Activated CD8-positive, alpha-beta memory T cell treated with anti-CD3 and anti-CD28 coated beads for 48 hours (primary cell): ENCODE measurements at places on chromosomes 11 and 22.

- no peak for DNase-seq
These were observed 5.2 kb upstream of the IL17REL start for GRCh38 chr22:50017701-50018224.

DNA sequence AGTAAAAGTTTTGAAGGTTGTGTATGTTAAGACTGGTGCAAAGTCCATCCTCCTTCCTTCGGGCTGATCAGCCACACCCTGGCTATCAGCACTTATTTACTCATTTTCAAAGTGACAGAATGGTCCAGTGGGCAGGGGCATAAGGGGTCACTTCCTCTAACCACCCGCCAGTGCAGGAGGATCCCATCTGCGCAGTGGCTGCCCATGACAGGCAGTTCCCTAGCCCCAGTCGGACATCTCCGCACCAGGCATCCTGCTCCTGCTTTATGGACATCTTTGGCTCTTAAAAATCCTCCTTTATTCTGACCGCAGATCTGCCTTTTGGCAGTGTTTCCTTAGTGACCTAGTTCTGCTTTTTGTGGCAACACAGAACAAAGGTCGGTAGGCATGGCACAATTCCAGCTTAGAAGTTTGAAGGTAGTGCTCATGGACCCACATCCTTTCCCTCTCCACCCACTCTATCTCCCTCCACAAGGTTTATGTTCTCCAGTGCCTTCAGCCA is 55.9 kb downstream of the BMAL1 start:
- no peak for DNase-seq

- no peak for DNase-seq
These were observed 8.6 kb downstream of the RPUSD4 start for GRCh38 chr11:126202646-126203359.

DNA sequence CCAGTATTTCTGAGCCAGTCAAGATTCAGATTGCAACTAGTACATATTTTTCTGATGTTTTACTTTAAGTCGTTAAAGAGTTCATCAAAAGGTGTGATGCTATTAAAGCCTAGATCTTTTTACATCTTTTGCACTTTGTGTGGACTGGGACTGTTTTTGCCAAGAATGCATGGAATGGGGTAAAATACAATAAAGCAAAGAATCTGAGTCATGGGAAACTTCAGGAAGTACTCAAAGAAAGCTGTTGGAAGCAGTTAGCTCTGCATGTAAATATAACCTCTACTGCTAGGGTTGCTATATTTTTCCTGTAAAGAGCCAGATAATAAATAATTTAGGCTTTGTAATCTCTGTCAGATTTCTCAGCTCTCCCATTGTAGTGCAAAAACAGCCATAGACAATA is 20.9 kb downstream of the ATXN10 start:
- DNase-seq: no peak

DNA sequence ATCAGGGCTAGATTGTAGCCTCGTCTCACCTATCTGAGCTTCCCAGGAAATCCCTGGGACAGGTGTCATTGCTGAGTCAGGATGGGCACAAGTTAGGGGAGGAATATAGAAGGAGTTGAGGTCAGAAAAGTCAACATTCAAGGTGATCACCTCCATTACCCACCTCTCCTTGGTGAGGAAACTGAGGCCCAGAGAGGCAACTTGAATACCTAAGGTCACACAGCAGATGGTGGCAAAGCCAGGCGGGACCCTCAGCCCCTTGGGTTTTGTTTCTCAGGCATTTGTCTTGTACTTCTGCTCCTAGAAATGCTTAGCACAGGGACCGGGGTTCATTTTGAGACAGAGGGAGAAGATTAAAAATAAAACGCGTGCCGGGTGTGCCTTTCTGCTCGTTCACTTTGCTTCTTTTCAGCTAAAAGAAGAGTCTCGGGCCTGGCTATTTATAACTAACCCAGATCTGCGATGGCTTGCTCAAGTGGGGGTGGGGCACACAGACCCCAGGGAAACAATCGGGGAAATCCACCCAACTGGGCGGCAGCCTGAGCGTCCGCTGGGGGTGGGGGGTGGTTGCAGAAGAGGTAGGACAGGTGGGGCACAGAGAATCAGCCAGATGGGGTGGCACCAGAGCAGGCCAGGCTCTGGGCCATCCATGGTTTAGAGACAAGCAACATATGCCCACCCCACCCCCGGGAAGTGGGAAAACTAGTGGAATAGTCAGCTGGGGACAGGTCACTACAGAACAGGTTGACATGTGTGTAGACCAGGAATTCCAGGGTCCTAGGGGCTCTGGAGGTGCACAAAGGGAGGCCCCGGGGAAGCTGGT is 3.9 kb upstream of the GNAZ start:
- no peak for DNase-seq

DNA sequence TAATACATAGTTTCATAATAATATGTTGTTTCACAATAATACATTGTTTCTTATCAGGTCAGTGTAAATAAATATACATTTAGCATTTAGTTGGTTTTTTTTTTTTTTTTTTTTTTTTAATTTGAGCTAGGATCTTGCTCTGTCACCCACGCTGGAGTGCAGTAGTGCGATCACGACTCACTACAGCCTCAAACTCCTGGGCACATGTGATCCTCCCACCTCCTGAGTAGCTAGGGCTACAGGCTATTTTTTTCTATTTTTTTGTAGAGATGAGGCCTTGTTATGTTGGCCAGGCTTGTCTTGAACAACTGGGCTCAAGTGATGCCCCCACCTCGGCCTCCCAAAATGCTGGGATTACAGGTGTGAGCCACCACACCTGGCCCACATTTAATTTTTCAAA is 43.5 kb downstream of the MIAT start:
- DNase-seq: no peak

- no peak for DNase-seq
These were observed 60.7 kb downstream of the MCM5 start for GRCh38 chr22:35460688-35461087.

GRCh38 chr11:128926000-128926399 is 16.7 kb downstream of the TP53AIP1 start:
- DNase-seq: no peak
